ENCODE measurements at places on chromosomes 7 and 10.

- peak; percentile 87 for DNase-seq
Measured at GRCh38 chr10:114077347-114077746, 33.7 kb downstream of the ADRB1 start.

DNA sequence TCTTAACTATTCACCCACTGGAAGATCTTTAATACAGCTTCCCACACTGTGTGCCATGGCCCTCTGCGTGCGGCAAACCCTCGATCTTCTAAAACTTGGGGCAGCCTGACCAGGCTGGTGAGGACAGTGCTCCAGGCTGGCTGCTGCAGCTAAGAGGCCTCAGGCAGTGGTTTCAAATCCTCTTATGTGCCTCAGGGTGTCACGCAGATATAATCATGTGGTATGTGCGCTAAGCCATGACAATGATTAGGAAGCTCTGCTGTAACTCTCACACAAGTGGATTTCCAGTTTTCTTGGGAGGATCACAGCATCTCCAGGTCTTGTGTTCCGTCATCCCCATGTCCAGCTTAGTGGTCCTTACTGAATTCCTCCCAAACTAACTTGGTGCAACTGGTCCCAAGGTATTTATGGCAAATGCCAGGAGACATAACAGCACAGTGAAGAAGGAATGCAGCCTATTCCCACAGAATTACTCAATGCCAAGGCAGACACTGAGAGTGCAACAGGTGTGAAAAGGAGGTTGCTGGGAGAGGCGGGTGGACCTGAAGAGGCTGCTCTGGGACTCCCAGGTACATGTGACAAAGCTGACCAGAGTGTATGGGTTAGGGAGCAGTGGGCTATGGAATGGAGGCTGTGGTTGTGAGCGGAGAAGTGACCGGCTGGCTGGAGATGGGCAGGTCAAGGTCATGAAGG lies 2.3 kb downstream of the HPS1 start:
- peak; percentile 80 for DNase-seq

DNA sequence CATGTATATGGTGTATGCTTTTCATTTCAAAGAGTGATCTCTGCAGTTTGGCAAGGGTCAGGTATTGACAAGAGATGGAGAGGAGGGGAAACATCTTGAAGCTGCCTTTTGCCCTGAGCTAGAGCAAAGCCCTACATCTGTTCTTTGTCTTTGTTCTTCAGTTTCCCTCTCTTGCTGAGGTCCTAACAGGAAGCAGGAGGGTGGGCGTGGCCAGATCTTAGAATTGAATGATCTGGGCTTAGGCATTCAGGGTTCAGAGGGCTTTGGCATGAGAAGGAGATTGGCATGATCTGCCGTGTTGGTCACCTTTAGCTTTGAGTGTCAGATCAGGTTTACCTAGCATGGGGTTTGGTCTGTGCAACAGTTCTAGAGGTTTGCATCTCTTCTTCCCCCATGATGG lies 41.3 kb downstream of the LRMDA start:
- peak; percentile 17 for DNase-seq

DNA sequence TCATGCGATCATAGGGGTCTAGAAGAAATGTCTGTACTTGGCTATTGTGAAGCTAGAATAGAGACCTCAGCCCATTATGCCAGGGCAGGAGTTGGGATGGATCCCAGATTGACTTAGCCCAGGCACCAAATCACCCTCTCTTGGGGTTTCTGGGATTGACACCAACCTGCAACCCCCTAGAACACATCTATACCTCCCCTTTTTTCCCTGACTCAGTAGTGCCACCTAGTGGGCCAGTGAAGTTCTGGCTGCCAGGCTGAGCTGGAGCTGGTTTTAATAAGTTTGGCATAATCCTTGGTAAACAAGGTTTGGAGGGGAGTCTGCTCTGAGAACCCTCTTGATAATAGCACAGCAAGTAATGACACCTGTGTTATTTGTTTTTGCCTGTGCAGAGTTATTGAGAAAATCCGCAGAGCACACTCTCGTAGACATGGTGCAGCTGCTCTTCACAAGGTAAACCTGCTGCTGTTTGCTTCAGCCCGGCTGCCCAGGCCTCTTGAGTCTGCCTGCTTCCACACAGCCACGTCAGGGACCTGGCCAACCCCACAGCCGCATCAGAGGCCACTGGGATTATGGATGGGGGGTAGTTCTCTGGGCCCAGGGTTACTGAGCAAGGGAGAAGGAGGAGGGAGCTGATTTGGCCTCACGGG lies 43.3 kb upstream of the NFKB2 start:
- peak; percentile 63 for DNase-seq

- DNase-seq = peak; percentile 23
Measured at GRCh38 chr7:17696422-17696821, 243.9 kb downstream of the SNX13 start.

- peak; percentile 32 for DNase-seq
Measured at GRCh38 chr10:113997428-113997827, 46.2 kb upstream of the ADRB1 start.

- DNase-seq = no peak
Measured at GRCh38 chr10:52071814-52072213, 242.3 kb upstream of the DKK1 start.

DNA sequence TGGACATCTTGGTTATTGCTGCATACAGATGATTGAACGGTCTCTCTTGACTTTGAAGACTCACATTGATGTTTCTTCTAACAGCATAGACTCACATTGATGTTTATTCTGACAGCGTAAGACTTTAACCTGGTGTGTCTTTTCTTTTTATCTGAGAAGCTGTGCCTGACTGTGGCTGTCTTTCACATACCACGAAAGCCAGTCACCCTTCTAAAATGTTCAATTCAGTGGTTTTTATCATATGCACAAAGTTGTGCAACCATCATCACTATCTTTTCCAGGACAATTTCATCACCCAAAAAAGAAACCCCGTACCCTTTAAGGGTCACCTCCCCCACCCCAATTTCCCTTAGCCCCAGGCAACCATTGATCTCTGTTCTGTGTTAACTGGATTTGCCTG lies 24.7 kb downstream of the CELF2 start:
- DNase-seq = no peak

- peak; percentile 82 for DNase-seq
Measured at GRCh38 chr7:17126413-17127268, 171.8 kb upstream of the AHR start.

DNA sequence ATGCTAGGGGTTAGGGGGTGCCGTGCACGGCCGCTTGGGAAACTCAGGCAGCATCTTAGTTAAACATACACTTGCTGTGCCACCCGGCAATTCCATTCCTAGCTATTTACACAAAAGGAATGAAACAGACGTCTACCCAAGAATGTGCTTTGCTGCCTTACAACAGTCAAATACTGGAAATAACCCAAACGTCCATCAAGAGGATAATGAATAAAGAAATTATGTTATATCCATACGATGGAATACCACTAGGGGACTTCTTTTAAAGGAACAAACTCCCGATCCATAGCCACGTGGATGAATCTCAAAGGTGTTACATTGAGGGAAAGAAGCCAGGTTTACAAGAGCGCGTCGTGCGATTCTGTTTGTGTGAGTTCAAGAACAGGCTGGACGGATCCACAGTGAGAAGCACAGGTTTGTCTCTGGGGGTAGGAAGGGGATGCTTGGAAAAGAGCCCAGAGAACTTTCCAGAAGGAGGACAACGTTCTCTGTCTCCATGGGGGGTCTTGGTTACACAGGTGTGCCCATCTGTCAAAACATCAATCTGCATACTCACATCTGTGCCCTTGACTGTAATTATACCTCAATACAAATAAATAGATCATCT lies 41.8 kb downstream of the STK32C start:
- no peak for DNase-seq

DNA sequence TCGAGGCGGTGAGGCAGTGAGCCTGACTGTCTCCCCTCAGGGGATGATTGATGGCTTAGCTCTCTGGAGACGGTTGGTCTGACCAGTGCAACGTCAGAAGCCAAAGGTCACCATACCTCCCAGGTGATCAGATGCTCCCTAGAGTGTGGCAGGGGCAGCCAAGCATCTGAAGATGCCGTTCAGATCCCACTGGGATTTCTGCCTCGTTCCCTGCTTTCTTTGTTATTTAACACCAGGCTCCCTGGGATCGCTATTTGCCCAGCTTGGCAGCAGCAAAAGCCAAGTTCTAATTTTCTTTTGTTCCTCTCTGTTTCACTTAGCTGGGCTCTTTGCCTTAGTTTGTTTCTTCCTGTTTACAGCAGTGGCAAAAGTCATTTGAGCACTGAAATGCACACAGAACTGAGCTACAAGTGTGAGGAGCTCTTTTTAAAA lies 53.5 kb upstream of the SVIL start:
- peak; percentile 56 for DNase-seq

DNA sequence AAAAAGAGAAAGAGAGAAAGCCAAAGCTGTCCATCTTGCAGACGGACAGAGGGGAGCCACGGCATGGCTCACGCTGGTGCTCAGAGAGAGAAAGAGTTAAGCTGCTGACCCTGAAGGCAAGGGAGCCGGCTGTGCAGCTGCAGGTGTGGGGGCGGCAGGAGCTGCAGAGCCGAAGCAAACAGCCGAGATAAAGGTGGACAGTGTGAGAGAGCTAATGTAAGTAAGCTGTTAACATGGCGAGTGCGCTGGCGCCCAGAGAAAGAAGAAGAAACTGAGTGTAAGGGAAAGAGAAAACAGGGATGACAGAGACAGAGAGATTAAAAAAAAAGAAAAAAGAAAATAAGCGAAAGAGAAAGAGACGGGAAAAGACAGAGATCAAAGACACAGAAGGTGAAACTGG lies 18.2 kb downstream of the COL17A1 start:
- no peak for DNase-seq

- DNase-seq = no peak
Measured at GRCh38 chr7:130907439-130907838, 173.4 kb upstream of the KLF14 start.

GRCh38 chr10:71438761-71439160 lies 42.0 kb downstream of the CDH23 start:
- DNase-seq = no peak

- no peak for DNase-seq
Measured at GRCh38 chr10:25698638-25699037, 235.4 kb upstream of the MYO3A start.

GRCh38 chr10:58706836-58707235 lies 194.2 kb downstream of the BICC1 start:
- DNase-seq = no peak

- no peak for DNase-seq
Measured at GRCh38 chr10:31321396-31321941, 2.5 kb downstream of the ZEB1 start.

- no peak for DNase-seq
Measured at GRCh38 chr7:94348142-94348541, 46.6 kb upstream of the COL1A2 start.

DNA sequence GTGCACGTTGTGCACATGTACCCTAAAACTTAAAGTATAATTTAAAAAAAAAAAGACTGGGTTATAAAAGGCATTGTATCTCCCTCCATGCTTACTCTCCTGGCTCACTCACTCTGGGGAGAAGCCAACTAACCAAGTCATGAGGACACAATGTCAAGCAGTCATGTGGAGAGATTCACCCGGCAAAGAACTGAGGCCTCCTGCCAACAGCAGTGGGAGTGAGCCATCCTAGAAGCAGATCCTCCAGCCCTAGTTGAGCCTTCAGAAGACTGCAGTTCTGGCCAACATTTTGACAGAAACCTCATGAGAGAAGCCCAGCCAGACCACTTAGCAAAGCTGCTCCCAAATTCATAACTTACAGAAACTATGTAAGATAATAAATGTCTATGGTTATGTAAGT lies 521.7 kb upstream of the FZD8 start:
- DNase-seq = no peak

DNA sequence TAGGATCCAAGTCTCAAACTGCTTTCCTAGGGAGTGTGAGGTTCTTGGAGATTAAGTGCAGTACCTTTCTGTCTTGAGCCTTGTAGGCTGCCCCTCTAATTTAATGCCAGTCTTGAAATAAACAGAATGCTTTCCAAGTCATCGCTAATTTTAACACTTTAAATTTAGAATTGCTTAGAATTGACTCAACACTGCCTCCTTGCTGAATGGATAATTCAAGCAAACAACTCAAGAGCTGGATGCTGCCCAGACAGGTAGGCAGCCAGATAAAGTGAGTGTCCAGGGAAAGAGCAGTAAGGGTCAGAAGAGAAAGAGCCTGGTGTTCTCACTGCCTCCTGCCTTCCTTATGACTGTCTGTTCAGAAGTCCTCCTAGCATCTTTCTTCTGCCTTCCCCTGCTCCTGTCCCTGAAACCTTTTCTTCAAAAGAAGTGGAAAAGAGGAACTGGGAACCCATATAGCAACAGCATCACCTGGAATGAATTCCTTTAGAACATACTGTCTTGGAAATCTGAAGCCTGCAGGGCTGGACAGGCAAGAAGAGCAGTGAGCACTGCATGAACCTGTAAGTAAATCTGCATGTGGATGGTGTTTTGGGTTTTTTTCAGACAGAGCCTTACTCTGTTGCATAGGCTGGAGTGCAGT lies 3.1 kb upstream of the GOT1 start:
- DNase-seq = no peak

DNA sequence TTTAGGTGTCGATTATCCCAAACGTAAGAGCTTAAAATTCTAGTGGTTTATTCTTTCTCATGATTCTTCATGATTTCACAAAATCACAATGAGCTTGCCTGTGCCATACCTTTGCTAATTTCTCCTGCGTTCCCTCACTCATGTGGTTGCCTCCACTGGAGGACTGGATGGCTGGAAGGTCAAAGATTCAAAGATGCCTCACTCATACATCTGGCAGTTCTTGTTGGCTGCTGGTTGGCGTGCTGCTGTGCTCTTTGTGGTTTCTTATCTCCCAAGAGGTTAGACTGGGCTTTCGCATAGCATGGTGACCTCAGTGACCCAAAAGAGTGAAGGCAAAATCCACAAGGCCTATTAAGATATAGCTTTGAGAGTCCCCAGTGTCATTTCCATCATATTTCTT lies 877.6 kb upstream of the AUTS2 start:
- DNase-seq = no peak

GRCh38 chr10:125035136-125035535 lies 93.2 kb downstream of the ZRANB1 start:
- no peak for DNase-seq

GRCh38 chr7:7889791-7890568 lies 78.6 kb upstream of the GLCCI1 start:
- no peak for DNase-seq

DNA sequence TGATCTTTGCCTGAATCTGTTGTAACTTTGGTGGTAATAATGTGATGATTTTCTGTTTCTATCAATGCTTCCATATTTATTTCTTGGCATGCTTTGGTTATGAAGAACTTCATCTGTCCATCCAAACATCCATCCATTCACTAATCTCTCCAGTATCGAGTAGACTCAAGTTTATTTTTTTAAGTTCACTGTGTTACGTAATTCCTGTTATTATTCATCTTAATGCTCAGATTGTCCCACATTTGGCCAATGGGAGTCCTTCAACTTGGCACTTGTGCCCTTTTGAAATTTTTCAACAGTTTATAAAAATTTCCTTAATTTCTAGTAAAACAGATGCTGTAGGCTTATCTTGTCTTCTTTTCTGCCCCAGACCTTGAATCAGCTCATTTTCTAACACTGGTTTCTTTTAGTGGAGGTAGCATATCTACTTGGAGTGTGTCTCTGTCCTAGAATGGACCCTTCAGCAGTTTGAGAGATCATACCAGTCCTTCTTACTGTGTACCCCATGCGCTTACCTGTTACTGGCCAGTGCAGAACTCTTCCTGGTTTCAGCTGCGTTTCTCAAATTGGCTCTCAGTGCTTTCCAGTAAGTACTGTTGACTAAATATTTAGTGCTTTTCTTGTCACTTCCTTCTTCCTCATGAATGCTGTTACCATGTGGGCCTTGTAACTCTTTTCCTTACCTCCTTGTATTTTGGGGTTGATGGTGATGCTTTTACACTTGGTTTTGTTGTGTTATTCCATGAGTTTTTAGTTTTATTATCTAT lies 100.8 kb downstream of the MLLT10 start:
- no peak for DNase-seq
